ENCODE measurements at places on chromosomes 4 and X. TPM values are rescaled to one million over a fixed set of nuclear protein-coding genes. Genes with fewer than 3 reads are reported as not detected.

The CPLX1 gene
- total RNA-seq = 1.3 TPM

The CXCL5 gene
- 0.33 TPM for total RNA-seq

The LUZP4 gene
- not detected for total RNA-seq

The RIBC1 gene
- total RNA-seq = 0.42 TPM

The FGF13 gene
- 0.23 TPM for total RNA-seq

The STATH gene
- total RNA-seq = not detected

DNA sequence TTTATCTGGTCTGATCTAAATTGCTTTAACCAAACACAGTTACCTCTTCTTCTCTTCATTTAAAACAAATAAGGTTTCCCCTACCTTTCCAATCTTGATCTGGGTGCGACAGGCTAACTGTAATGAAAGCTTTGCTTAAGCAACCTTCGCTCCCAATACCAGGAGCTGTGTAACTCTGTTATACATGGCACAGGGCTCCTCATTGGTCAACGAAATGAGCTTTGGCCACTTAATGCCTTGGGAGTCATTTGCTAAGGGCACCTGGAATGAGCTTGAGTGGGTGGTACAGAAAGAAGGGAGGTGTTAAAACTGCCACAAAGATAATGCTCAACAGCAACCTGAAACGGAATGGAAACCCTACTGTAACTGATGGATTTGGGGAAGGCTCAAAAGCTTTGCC, 140.5 kb downstream of the CHRNA9 start:
- H3K27ac ChIP-seq = no peak overlapping the region
- DNase-seq = no peak
- peaks cover 2% of the 10 kb centered on the region for H3K27me3 ChIP-seq
- H3K4me3 ChIP-seq = no peak overlapping the region
- no peaks in the 10 kb centered on the region for H3K4me1 ChIP-seq
- no peaks in the 10 kb centered on the region for H3K36me3 ChIP-seq

DNA sequence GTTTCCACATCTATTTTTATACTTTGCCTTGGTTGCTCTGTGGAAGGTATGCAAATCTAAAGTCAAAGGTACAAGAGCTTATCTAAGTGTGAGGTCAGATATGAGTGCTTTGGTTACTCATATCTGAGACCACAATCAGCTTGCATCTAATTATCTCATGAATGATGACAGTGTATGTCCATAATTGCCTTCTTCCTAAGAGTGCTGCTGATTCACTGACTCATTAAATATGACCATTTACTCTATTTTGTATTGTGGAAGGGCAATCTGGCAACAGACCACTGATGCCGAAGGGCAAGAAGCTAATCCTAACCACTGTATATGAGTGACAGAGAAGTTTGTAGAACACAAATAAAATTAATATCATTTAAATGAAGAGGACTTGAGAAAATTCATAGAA, 1190.2 kb upstream of the AGA start:
- H3K36me3 ChIP-seq = no peaks in the 10 kb centered on the region
- no peaks in the 10 kb centered on the region for H3K27me3 ChIP-seq
- H3K27ac ChIP-seq = no peak overlapping the region
- H3K4me3 ChIP-seq = no peak overlapping the region

GRCh38 chr4:111945014-111945413, 200.2 kb upstream of the FAM241A start:
- peaks cover 2% of the 10 kb centered on the region for H3K27me3 ChIP-seq
- no peaks in the 10 kb centered on the region for H3K36me3 ChIP-seq
- no peak overlapping the region for H3K4me3 ChIP-seq
- H3K27ac ChIP-seq = no peak overlapping the region

DNA sequence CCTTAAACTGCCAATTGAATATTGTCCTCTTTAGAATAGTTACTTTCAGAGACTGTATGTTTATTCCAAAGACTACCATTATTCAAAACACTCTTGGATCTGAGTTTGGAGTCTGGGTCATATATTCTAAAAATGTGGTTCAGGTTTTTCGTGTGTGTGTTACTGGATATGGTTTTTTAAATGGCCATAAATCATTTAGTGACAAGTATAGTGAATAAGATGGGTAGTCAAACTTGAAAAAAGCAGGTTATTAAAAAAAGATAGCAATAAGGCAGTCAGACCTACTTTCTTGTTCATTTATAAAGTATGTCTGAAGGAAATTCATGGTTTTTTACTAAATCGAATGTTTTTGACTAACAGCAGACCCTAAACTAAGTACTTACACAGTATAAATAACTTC, 59.3 kb downstream of the DCK start:
- no peak for DNase-seq
- H3K4me1 ChIP-seq = no peaks in the 10 kb centered on the region
- no peaks in the 10 kb centered on the region for H3K36me3 ChIP-seq
- no peak overlapping the region for H3K27ac ChIP-seq
- no peaks in the 10 kb centered on the region for H3K27me3 ChIP-seq

DNA sequence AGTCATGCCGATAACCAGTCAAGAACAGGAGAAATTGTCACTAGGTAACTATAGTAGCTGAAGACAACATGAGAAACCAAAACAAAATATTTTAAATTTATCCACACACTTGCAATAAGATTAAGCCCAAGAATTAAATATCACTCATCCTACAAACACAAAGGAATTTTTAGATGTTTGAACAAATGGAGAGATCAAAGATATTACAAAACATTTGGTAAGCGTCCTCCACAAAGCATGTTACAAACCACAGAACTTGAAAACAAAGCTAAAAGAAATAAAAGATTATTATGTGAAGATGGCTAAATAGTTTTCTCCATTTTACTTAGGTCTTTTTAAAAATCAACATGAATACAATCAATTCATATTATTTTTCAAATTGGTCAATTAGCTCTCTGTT, 631.9 kb upstream of the INTU start:
- DNase-seq = no peak
- H3K27me3 ChIP-seq = no peaks in the 10 kb centered on the region
- H3K4me1 ChIP-seq = no peaks in the 10 kb centered on the region
- H3K4me3 ChIP-seq = no peak overlapping the region
- H3K27ac ChIP-seq = no peak overlapping the region
- H3K36me3 ChIP-seq = no peaks in the 10 kb centered on the region

DNA sequence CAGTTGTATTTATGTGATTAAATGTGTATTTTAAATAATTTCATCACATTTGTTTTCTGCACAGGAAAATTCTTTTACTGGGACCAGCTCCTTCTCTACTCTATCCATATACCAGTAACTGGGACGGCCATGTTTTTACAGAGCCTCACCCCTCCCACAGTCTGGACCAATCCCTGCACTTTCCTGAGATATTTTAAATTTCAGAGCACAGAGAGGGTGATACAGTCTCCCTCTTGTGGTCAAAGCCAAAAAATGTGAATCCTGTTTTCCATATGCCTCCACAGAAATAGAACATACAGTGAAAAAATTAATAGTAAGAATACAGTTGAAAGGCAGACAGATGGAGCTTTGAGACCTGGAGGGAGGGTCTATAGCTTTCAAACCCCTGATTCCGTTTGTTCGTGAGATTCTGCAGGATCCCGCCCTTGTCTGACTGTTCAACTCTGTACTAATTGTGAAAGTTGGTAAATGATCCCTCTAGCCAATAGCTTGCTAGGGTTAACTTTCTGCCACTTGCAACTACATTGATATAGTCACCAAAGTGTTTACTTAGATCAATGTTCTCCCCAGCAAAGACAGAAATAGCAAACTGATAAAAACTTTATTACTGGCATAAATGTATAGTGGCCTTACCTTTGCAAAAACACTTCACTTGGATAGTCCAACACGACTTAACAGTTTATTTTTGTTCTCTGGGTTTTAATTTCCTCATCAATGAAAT, 172.2 kb downstream of the PPARGC1A start:
- H3K27ac ChIP-seq = no peak overlapping the region
- H3K36me3 ChIP-seq = no peaks in the 10 kb centered on the region

- no peak overlapping the region for H3K4me3 ChIP-seq
- H3K27me3 ChIP-seq = no peaks in the 10 kb centered on the region
- no peaks in the 10 kb centered on the region for H3K36me3 ChIP-seq
- no peak for DNase-seq
Observed at GRCh38 chrX:73401591-73402266, 45.1 kb upstream of the CDX4 start.

DNA sequence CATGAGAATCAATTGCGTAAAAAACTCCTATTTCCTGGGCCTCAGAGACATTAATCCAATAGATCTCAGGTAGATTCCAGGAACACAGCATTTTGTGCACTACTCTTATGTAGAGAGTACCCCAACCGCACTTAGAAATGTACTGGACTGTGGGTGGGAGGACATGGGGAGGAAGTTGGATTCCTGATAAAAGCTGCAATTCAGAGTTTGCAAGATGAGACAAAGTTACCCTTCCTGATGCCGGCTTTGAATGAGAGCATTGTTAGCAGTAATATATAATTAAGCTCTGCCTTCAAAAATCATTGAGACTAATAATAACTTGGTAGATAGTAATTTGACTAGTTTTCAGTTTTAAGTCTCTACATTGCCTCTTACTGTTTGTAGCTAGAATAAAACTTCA, 323.3 kb upstream of the GALNT7 start:
- no peak for DNase-seq
- H3K4me1 ChIP-seq = no peaks in the 10 kb centered on the region
- H3K27me3 ChIP-seq = no peaks in the 10 kb centered on the region
- H3K36me3 ChIP-seq = no peaks in the 10 kb centered on the region
- H3K27ac ChIP-seq = no peak overlapping the region

DNA sequence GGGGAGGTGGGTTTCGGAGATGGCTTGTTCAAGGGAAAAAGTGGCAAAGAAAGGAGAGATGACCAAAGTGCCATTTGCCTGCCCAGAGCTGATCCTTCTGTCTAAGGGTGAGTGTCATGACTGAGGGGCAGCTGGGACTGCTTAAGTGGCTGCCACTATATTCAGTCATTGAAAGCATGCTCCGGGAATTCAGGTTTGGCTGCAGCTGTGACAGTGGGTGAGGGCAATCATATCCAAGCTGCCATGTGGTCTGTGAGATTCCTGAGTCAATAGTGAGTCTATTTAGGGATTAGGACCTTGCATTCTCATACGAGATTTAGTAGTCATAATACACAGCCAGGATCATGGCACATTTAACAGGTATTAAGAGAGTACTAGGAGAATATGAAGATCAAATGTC, 138.8 kb upstream of the BANK1 start:
- DNase-seq = no peak
- H3K36me3 ChIP-seq = no peaks in the 10 kb centered on the region
- no peak overlapping the region for H3K27ac ChIP-seq
- no peaks in the 10 kb centered on the region for H3K27me3 ChIP-seq

DNA sequence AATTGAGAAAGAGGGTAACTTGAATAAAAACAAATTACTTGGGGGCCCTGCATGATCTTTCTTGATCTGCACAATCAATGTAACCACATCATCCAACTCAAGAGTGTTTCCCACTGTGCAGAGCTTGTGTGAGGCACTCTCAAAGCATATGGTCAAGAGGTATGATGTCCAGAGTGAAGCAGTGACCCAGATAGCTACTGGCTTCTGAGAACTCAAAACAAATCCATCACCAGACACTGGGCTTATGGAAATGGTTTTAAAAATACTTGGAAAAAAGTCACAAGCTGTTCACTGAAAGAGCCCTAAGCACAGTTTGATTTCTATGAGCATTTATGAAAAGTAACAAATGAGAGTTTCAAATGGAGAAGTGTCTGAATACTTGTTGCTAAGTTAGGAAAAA, 361.0 kb downstream of the GRXCR1 start:
- no peak overlapping the region for H3K4me3 ChIP-seq
- H3K4me1 ChIP-seq = no peaks in the 10 kb centered on the region
- DNase-seq = no peak
- no peak overlapping the region for H3K27ac ChIP-seq
- no peaks in the 10 kb centered on the region for H3K27me3 ChIP-seq

GRCh38 chr4:75391489-75392166, 122.6 kb downstream of the RCHY1 start:
- H3K27me3 ChIP-seq = no peaks in the 10 kb centered on the region
- H3K4me3 ChIP-seq = no peak overlapping the region
- H3K36me3 ChIP-seq = no peaks in the 10 kb centered on the region
- DNase-seq = no peak
- no peak overlapping the region for H3K27ac ChIP-seq

GRCh38 chr4:19924761-19925160, 326.9 kb upstream of the SLIT2 start:
- no peaks in the 10 kb centered on the region for H3K27me3 ChIP-seq
- H3K27ac ChIP-seq = no peak overlapping the region
- peak; percentile 51 for DNase-seq
- no peaks in the 10 kb centered on the region for H3K4me1 ChIP-seq
- no peaks in the 10 kb centered on the region for H3K36me3 ChIP-seq

DNA sequence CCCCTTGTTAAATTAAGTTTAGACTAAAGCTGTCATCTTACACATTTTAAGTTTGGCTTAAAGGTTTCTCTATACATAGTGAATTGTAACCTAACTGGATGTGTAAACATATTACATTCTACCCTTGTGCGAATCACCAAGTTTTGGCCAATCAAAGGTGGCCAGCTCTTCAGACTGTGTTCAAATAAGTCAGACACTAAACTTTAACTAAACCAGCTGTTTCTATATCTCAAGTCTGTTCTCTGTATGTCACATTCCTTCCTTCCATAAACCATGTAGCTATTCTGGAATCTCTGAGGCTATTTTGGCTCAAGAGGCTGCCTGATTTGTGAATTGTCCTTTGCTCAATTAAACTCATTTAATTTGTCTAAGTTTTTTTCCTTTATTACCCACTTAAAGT, 6.7 kb downstream of the SULT1B1 start:
- DNase-seq = no peak
- H3K27ac ChIP-seq = no peak overlapping the region
- no peaks in the 10 kb centered on the region for H3K27me3 ChIP-seq
- H3K4me1 ChIP-seq = peaks cover 21% of the 10 kb centered on the region
- H3K4me3 ChIP-seq = no peak overlapping the region

DNA sequence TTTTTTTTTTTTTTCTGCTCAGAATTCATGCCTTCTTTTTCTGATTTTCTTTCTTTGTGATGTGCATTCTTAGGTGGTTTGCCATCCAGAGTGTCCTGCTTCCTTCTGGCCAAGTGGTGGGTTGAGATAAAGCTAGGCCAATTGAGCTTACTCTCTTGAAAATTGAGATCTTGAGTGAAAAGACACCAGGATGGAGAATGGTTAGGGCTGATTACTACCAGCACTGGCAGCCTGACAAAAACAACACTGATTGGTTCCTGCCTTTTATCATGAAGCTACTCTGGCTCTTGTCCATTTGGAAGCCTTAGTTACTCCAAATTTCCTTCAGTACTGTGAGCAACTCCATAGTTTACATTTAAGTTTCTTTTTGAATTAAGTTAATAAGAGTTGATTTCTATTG, 404.0 kb downstream of the PPARGC1A start:
- no peak overlapping the region for H3K27ac ChIP-seq
- no peak overlapping the region for H3K4me3 ChIP-seq
- DNase-seq = peak; percentile 56
- no peaks in the 10 kb centered on the region for H3K36me3 ChIP-seq
- no peaks in the 10 kb centered on the region for H3K4me1 ChIP-seq
